Activated CD4-positive, alpha-beta T cell treated with anti-CD3 and anti-CD28 coated beads for 1 hour (primary cell): ENCODE measurements at places on chromosomes 7 and 10.

- DNase-seq, result no peak
Measured at GRCh38 chr10:32408690-32409089, 37.2 kb upstream of the CCDC7 start.

DNA sequence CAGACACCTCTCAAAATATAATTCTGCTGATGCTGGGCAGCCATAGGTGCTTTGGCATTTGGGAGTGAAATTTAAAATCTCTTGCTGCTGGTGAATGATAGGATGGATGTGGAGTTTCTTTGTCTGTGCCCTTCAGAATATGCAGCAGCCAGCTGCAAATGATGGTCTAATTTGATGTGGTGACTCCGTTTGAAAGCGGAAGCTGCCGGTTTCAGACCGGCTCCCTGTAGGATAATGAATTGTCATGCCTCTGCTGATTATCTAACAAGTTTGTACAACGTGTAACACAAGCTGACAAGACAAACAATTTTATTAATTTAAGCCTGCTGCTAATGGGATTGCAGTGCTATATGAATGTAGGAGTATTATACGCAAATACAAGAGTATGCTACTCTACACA lies 103.5 kb downstream of the SND1 start:
- no peak for DNase-seq

DNA sequence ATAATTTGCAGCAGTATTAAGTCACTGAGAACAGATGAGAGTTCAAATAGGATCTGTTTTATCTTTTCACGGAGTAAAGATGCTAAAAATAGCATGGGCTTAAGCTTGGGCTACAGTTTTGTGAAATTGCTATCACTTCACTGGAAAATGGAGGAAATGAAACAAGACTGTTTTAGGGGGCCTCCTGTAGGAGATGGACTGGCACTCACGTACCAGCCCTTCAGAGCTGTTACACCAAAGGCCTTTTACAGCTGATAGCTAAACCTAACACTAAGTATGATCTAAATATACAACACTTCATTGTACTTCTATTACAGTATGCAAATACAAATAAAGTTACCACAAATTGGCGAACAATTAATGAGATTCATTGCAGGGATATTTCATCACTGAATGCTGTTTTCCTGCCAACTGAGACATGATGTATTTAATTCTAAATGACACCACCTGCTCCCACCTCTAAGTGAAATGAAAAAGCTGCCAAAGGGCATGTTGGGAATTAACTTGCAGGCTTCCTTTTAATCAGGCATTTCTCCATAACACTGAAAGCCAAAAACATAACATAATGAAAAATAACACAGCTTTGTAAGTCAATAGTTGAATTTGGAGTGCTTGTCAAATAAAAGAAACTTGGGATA lies 304.5 kb upstream of the LRRN3 start:
- no peak for DNase-seq

DNA sequence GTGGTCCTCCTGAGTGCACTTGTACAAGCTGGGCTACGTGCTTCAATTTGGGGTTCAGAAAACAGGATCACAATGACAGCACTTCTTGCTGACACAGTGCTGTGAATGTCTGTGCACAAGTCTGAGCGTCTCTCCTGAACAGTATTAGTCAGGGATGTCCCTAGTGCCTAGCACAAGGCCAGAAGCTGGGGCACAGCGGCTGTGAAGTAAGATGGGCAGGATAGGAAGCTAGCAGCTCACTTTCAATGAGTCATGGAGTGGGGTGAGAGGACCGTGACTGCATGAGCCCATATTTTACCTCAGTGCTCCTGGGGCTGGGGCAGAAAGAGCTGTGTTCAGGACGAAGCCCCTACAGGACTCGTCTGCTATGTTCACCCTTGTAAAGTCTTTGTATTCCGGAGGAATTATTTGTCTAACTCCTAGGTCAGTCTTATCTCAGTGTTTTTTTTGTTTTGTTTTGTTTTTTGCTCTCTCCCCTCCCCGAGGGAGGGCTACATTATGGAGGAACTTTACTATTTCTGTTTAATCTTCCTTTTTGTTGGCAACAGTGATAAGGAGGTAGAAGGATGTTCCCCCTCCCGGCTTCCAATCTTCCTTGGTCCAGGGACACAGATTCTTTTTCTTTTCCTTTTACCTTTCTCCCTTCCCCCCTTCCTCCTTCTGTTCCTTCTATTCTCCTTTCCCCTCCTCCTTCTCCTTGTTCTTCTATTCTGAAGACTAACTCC lies 2.8 kb upstream of the LRMDA start:
- DNase-seq, result no peak

DNA sequence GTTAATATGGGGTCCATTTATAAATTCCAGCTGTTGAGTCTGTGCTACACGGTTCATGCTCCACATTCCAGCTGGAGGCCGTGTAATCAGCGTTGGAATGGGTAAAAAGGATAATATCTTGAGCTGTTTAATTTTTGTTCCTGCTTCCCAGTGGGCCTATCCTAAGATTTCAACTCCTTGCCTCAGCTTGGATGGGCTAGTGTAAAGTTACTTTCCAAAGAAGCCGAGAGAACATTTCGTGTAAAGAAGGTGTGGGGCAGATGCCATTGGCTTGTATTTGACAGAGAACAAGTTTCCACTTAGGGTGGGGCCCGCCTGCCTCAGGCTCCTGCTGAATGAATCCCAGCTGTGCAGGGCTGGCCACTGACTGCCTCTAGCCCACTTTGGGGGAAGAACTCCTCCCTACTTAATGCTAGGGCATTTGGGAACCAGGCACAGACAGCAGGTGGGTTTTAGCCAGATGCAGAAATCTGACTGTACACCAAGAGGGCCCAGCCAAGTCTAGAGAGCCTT lies 125.9 kb upstream of the LYZL2 start:
- DNase-seq, result no peak
